ENCODE measurements at places on chromosomes 2 and 18. TPM values are rescaled to one million over a fixed set of nuclear protein-coding genes. Genes with fewer than 3 reads are reported as not detected.
A peak's percentile ranks its signal among the peaks of the same experiment; 100 is the strongest.

CRYBA2 gene
- not detected for total RNA-seq

DNA sequence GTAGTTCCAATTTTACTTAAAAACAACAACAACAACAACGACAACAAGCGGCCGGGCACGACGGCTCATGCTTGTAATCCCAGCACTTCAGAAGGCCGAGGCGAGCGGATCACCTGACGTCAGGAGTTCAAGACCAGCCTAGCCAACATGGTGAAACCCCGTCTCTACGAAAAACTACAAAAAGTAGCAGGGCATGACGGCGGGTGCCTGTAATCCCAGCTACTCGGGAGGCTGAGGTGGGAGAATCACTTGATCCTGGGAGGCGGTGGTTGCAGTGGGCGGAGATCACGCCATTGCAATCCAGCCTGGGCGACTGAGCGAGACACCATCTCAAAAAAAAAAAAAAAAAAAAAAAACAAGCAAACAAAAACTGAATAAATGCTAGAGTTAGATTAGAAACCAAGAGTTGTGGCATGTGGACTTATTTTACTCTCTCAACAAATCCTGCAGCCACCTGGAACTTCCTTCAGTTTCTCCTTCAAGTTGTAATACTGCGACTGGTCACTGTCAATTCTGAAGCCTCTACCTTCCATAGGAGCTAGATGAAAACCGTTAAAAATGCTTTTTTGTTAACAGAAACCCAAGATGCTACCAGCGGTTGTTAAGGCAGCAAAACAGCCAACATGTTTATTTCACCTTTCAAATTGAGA is 1.3 kb downstream of the ATP5F1A start:
- peak; percentile 13 for DNase-seq

ACMSD gene
- not detected for total RNA-seq

GRCh38 chr2:25105336-25106085 is 62.9 kb downstream of the POMC start:
- peak; percentile 34 for DNase-seq

UGT1A9 gene
- not detected for total RNA-seq

DNA sequence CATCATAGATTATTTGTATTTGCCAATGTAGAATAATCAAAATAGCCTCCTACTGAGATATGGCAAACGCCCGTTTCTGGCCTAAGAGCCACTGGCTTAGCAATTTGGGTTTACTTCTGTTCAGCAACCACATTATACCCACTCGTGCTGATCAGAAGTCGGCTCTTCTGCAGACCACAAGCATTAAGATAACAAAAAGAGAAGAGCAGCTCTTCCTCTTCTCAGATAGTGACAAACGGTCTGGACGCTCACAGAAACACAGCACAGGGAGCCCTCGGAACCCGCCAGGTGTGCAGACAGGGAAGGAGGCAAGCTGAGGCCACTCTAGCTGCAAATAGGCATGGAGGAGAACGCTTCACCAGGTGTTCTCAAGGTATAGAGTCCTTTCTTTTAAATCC is 164.0 kb downstream of the HDAC4 start:
- DNase-seq = no peak

DNA sequence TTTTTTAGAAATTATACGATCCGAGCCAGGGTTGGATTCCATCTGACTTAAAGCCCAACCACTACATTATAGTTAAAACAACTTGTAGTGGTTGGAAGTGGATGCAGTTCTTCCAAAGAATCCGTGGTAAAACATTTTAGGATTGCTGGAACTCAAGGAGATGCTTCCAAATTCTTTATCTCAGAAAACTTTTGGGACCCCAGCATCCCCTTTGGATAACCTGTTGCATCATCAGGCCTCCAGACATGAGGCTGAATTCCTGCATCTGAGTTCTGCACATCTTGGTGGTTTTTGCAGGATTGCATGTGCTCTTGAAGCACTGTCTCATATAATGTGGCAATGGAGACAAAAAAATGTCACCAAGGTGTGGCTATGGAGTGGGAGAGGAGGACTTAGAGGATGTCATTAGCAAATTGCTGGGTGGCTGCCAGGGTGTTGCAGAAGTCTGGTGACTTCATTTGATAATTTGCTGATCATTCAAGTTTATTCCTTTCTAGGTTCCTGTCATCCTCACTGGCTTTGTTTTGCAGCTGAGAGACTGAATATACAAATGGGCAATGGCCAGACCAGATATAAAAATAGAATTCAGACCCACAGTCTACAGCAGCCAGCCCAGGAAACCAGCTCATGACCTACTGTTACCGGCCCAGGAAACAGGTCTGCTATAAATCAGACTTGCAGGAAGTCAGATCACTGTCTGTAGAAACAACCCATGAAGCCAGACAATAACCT is 207.7 kb downstream of the BCL2 start:
- peak; percentile 8 for DNase-seq

DNA sequence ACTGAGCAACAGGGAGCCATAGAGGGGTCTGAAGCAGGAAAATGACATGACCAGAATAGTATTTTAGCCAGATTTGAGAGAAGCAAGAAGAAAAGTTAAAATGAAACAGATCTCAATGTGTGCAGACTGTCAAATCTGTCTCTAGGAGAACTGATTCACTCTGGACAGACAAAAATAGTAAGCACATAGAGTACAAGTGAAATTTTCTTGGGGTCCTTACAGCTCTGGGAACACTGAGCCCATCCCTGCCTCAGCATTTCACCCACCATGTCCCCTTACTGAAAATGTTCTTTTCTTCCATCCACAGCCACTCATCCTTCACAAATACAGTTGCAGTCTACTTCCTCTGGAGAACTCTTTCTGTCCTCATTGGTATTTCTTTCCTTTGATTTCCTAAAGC is 359.2 kb downstream of the MTX2 start:
- no peak for DNase-seq

DNA sequence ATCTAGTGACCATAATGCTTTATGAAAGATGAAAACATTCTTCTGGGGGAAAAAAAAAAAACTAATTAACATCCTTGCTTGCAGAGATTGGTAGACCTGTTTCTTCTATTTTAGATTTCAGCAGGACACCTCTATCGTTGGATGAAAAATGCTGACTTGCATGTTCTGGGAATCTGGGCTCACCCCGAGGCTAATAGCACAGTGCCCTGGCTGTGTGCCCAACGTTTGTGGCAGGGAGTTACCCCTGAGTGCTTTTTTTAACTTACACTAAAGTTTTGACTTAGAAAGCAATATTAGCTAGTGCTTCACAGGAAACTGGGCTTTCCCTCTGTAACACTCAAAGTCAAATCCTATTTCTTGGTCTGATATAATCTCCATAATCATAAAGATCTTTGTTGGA is 233.2 kb downstream of the SLC8A1 start:
- DNase-seq = peak; percentile 67

DNA sequence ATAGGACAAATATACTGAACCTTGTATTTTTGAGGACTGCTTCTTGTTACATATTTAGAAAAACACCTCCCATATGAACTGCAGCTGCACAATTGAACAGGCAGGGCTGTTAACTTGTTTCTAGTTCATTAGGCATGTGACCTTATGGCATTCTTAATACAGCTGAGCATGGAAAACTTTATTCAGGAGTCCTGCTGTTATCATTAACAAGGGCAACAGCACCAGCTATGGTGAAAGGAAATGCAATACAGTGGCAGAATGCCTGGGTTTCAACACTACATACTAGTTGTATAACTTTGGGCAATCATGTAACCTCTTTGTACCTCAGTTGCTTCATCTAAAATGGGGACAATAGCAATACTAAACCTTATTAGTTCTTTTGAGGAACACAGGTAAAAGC is 71.8 kb downstream of the GDF7 start:
- no peak for DNase-seq

- DNase-seq = no peak
These were observed 84.3 kb upstream of the SESTD1 start for GRCh38 chr2:179348906-179349305.

DNA sequence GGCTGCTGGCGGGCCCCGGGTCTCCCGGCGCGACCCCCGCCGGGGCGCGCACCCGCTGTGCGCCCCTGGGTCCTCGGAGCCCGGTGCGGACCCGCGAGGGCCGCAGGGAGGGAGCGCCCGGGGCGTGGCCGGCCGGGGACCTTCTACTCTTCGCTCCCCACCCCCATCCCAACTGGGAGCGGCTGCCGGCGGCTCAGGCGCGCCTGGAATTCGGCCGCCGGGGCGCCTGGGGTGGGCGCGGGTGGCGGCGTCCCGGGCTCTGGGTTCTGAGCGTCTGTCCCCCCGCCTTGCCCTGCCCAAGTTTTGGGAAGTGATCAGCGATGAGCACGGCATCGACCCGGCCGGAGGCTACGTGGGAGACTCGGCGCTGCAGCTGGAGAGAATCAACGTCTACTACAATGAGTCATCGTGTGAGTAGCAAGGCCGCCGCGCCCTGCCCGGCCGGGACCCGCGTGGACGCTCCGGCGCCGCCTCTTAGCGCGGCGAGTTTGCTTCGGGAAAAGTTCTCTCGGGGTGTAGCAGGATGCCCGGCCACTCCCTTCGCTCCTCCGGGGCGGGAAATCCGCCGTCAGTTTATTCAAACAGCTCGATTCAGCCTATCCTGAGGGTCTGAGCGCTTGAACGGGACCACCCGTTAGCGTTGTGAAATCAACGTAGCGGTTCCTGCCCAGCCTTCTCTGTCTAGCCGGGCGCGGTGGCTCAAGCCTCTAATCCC is 502 bp downstream of the TUBB6 start:
- peak; percentile 86 for DNase-seq

C18orf54 gene
- total RNA-seq = 3.0 TPM

GPBAR1 gene
- 1.1 TPM for total RNA-seq

GRCh38 chr2:113198048-113198789 is 24.4 kb downstream of the PSD4 start:
- DNase-seq = no peak

DNA sequence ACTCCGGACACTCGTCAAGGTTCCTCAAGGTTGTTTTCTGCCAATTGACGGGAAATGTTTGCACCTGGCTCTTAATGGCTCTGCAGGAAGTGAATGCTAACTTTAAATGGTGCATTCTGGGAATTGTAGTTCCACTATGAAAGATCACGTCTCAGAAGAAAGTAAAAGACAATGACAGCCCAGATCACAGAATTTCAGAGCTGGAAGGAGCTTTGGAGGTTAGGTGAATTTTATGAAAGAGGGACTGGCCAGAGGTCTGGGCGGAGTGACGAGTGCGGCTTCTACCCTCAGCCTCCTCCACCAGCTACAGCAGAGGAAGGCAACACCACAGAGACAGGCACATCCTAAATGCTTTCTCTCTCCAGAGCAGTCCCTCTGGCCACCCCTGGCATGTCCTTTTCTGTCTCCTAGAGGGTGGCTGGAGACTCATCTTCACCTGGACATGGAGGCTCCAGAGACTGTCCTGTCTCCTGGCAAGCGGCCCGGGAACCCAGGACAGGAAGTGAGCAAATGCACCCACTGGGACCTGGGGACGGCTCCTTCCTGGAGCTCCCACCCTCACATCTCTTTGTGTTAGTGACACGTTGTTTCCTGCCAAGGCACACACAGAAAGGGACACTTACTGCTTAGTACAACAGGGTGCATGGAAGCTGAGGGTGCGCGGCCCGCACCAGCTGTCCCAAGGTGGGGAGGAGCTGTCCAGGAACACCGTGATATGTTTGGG is 19.4 kb downstream of the THAP4 start:
- DNase-seq = no peak

DNA sequence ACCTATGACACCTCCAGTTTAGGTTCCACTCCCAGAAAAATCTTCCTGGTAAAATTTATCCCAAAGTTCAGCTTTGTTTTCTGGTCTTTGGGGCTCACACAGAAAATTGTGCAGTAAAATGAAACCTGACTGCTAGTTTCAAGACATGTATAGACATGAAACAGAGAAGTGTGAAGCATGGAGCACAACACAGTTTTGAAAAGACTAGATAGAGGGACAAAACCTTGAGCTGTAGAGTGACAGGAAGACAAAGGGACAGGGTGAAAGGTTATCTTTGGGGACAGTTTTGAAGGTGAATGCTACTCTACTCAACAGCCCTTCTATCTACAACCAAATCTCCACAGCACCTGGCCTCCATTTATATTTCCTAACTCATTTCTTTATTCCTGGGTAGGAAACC is 352.6 kb downstream of the RBM43 start:
- no peak for DNase-seq

- DNase-seq = peak; percentile 42
These were observed 1624.2 kb upstream of the TMEFF2 start for GRCh38 chr2:193818801-193819499.

- DNase-seq = no peak
These were observed 89.2 kb upstream of the LINC00305 start for GRCh38 chr18:64238076-64238475.

TFCP2L1 gene
- total RNA-seq = under 0.01 TPM

DNA sequence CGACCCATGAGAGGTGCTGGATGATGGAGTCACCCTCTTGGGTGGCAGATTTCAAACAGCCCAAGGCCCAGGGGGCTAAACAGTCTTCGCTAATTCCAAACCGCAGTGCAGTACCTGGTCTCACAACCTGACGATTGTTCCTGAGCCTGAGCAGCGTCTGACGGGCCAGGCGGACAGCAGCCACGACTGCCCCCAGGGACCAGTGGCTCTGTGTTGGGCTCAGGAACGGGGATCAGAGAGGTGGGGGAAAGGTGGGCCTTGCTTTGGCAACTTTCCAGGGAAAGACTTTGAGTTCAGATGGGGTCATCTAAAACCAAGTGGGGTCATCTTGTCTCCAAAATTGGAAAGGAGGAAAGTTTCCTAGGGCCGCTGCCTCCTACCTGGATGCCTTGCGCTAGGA is 492 bp downstream of the COLEC11 start:
- DNase-seq = no peak

GRCh38 chr2:101981504-101981903 is 10.3 kb upstream of the IL1R2 start:
- DNase-seq = no peak

- peak; percentile 84 for DNase-seq
These were observed 105.6 kb downstream of the TTC32 start for GRCh38 chr2:19796035-19796695.

- peak; percentile 40 for DNase-seq
These were observed 51.6 kb upstream of the CCBE1 start for GRCh38 chr18:59748628-59749360.

DNA sequence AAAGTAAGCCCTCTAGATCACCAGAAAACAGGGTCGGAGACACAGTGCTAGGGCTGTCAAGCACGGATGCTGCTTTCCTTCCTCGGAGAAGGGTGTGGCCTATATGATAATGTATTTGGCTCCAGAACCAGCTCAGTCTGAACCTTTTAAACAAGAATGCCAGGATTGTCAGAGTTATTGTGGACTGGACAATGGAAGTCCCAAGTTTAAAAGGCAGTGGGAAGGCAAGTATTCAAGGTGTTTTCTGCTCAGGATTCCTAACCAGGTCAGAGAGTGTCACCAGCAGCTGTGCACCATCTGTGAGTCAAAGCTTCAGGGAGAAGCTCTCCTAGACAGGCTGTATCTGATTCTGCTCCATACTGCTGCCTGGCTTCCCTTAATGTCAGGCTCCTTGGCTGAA is 94.8 kb downstream of the SPOPL start:
- no peak for DNase-seq

DNA sequence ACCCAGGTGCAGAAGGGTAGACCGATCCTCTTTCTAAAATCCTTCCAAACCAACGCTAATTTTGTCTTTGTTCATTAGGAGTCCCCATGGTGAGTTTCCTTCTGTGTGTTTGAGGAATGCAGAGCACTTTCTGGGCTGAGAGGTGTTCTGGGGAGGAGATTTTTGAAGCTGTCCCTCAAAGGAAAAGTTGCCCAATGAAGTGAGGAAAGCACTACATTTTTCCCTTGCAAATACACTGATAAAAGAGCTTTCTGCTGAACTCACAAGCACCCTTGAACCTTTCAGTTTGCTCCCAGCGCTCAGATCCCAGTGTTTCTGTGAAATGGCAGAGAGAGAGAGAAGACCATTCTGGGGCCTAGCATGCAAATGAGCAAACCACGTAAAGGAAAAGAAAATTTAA is 299.6 kb upstream of the FANCL start:
- no peak for DNase-seq

ALPI gene
- total RNA-seq = not detected

- no peak for DNase-seq
These were observed 667.0 kb downstream of the TSN start for GRCh38 chr2:122422384-122422991.

Data from myocyte (in vitro differentiated cells).